AG10803 (cell line): ENCODE measurements at places on chromosomes 12 and 14.
A peak's percentile ranks its signal among the peaks of the same experiment; 100 is the strongest.

DNA sequence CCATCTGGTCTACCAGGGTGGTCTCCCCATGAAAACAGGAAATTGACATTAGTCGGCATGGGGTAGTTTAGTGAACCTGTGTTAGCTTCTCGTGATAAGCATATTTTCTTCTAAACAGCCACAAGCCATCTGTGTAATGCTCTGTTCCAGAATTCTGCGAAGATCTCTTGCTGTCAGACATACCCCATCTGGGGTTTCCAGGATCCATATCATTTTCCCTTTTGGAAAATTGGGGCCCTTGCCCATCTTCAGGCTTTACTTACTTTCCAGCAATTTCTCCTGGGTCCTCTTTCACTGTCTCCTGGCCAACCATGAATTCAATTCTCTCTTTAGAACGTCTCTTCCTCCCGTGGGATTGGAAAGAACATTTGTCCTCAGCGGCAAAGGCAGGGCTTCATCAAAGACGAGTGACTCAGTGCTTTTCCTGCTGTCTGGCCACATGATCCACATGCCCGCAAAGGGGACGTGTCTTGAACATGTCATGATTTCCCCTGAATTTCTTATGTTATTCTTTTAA, 21.4 kb upstream of the NCOR2 start:
- peak; percentile 70 for DNase-seq

DNA sequence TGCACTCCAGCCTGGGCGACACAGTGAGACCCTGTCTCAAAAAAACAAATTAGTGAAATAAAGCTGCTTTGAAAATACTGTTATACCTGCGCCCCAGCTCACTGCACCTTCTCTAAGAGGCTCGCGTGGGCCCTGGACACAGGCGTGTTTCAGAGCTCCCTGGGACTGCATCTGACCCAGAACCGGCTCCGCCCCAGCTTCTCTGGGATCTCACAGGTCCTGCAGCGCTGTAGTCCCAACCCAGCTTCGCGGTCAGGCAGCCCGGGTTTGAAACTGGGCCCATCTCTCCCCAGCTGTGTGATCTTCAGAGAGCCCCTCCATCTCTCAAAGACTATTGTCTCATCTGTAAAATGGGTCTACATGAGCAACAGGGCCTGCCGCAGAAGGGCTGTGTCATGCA, 7.5 kb downstream of the RIMBP2 start:
- no peak for DNase-seq

GRCh38 chr12:25655702-25656101, 102.6 kb upstream of the LMNTD1 start:
- no peak for DNase-seq

DNA sequence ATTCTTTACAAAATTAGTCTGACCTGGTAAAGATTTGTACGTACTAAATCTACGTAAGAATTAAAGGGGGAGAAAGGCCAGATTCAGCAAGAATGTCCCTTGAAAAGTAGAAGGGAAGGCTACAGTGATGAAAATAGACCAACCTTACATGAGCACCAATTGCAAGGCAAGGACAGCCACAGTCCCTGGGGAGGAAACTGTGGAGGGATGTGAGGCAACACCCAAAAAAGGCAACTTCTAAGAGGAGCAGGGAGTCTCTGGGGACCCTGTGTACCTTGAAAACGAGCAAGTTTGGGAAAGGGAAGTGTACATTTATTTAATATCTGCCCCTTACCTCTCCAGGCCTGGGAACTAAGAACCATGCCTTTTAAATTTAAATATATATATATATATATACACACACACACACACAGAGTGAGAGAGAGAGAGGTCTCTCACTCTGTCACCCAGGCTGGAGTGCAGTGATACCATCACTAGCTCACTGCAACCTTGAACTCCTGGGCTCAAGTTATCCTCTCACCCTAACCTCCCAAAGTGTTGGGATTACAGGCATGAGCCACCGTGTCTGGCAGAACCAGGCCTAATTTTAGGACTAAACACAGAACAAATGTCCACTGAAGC, 56.4 kb downstream of the TMCC3 start:
- DNase-seq: no peak

- DNase-seq: no peak
Measured at GRCh38 chr12:118472940-118473339, 96.6 kb downstream of the SUDS3 start.

- DNase-seq: no peak
Measured at GRCh38 chr12:25433024-25433423, 120.1 kb downstream of the LMNTD1 start.

DNA sequence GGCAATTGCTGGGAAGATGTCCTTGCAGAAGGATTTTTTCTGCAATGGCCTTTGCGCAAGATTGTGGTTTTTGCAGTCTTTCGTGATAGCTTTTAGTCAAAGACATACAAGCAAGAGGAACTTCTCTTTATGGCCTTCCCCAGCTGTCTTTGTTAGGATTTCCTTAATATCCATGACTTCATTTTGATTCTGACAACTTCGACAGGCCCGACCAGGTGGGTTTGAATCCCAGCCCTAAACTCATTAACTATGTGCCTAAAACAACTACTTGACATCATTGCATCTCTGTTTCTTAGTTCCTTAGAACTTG, 13.3 kb upstream of the VRK1 start:
- peak; percentile 52 for DNase-seq

- no peak for DNase-seq
Measured at GRCh38 chr12:22029991-22030390, 16.0 kb upstream of the CMAS start.

DNA sequence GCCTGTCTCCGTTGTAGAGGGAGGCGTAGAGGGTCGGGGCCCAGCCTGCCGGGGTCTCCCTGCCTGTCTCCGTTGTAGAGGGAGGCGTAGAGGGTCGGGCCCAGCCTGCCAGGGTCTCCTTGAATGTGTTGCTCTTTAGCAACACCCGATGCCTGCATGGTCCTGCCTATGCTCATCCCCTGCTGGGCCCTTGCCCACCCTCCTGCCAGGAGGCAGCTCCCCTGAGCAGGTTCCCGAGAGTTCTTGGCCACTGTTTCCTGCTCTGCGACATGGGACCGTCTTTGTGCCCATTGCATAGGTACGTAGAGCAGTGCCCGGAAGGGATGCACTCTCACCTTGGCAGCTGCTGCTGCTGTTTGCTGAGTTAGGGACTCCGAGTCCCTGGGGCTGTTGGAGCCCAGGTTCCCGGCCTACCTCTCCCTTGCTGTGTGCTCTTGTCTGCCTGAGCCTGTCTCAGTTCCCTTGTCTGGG, 3.3 kb downstream of the KIF26A start:
- no peak for DNase-seq

GRCh38 chr12:15712160-15712559, 77.0 kb downstream of the EPS8 start:
- no peak for DNase-seq

- DNase-seq: no peak
Measured at GRCh38 chr14:95668235-95668772, 17.9 kb upstream of the TCL1B start.

GRCh38 chr12:21438643-21439042, 1.2 kb downstream of the PYROXD1 start:
- no peak for DNase-seq

DNA sequence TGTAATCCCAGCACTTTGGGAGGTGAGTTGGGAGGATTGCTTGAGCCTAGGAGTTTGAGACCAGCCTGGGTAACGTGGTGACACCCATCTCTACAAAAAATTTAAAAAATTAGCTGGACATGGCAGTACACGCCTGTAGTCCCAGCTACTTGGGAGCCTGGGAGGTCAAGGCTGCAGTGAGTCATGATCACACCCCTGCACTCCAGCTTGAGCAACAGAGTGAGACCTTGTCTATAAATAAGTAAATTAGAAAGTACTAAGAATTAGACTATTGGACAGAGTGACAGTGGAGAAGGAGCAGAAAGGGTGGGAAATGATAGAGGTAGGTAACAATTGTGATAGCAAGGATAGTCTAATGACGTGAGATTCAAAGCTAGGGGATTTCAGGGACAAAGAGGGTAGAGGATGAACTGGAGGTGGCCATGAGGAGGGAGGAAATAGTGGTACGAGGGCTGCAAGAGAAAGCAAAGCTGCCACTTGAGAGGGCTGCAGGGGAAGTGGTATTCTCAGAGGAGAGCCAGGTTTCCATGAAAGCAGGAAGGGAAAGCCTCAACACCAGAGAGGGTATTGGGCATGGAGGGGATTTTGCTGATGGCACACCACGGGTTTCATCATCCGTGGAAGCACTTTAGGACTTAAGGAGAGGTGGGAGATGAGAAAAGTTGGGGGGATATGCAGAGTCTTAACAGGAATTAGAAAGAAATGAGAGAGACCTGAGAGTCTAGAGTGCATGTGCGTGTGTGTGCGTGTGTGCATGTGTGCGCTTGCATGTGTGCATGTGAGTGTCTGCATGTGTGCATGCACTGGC, 85.6 kb downstream of the SYNE2 start:
- no peak for DNase-seq

DNA sequence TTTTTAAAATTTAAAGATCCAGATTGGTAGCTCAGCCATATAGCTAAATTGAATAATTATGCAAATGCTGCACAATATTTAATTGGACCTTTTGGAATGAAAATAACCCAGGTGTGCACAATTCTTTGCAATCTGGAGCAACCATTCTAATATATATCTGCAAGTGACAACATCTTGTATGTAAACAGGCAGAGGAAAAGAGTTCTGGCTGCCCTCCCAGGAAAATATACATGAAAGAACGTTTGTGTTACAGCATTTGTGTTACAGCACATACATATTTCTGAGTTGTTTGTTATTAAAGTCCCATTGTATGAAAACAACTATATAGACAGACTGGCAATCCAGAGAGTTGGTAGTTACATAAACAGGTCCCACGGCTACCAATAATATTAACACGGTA, 377.5 kb downstream of the DIO2 start:
- DNase-seq: no peak

DNA sequence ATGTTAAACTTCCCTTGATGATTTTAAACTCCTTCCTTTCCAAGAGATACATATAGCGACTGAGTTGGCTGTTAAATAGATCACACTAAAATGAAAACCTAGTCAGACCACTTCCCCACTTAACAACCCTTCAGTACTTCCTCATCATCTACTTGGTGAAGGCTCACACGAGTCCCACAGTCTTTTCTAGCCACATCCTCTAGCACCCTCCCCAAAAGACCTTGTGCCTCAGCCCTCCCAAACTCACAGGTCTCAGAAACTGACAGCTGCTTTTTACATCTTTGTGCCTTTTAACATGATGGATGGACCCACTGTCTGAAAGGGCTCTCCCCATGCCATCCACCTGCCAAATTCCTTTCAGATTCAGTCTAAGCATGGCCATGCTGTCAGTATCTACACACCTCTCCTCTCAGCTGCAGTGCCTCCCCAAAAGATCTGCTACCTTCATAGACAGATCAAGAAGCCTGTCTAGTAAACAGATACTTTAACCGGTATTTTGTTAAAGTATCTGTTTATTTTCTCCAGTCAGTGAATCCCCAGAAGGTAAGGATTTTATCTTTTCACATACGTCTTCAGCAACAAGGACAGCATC, 65.1 kb upstream of the GPHB5 start:
- no peak for DNase-seq

DNA sequence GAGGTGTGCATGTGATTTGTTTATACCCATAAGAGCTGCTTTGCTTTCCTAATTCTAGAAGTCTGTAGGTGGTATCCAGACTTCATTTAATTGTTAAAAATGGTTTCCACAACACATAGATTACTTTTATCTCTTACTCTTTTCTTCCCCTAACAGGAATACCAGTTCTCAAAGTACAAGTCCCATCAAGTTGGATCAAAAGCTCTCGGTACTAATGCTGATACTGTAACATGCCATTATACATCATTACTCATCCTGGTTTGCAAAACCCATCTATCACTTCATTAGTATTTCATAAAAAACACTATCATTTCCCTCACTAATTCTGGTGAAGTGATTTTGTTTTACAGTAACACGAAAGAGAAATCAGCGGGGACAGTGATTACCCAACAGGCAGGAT, 94.3 kb downstream of the PPP2R5E start:
- no peak for DNase-seq

- DNase-seq: no peak
Measured at GRCh38 chr14:91501348-91501747, 8.8 kb downstream of the PPP4R3A start.

DNA sequence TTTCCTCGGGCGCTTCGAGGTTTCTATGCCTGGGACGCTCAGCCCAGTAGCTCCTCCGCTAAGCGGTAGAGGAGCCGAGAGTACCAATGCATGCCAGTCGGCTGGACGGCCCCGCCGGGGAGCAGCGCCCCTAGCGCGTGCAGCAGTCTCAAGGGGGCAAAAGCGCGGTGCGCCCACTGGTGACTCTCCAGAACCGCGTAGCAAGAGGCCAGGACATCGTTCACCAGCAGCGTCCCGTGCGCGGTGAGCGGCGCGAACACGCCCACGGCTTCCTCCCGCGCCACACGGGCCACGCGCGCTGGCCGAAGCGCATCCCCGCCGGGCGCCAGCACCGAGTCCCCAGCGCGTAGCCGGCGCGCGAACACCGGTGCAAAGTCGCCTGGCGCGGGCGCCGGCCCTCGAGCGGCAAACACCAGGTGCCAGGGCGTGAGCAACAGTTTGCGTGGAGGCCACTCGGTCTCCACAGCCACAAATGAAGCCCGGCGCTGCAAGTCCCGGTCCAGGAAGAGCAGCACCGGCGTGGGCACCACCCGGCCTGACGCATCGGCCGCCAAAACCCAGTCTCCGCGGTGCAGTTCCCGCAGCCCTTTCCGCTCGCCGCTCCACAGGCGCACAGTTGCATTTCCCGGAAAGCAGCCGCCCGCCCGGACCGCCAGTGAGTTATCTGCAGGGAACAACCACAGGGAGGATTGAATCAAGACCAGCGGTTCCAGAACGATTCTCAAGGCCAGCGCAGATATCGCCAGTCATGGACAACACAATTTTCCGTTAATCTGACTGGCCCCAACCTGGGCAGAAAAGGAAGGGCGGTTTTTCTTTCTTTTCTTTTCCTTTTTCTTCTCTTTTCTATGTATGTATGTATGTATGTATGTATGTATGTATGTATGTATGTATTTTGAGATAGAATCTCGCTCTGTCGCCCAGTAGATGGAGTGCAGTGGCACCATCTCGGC, 4.5 kb downstream of the DHH start:
- DNase-seq: peak; percentile 43

DNA sequence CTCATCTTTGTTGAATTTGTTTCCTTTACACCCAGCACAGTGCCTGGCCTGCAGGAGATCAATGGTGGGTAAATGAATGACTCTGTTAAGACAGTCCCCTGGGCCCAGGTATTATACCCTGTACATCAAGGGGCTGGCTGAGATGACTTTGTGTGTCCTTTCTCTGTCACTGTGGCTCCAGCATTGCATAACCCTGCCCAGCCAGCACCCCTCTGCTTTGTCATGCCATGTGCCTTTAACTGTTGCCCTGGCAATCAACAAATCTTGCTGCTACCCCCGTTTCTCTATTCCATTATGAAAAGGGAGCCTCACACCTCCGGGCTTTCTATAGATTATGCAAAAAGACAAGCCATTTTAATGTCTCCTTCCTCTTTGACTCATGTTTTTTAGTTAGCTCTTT, 7.6 kb upstream of the FLVCR2 start:
- DNase-seq: no peak
